ENCODE measurements at places on chromosomes 2 and 18. TPM values are rescaled to one million over a fixed set of nuclear protein-coding genes. Genes with fewer than 3 reads are reported as not detected.

The NTSR2 gene
- not detected for total RNA-seq

The LIPT1 gene
- total RNA-seq, result 9.0 TPM

The RUFY4 gene
- total RNA-seq, result not detected

The ASPRV1 gene
- total RNA-seq, result not detected

The ANKRD29 gene
- 6.1 TPM for total RNA-seq

The OTX1 gene
- 0.57 TPM for total RNA-seq

The STAT4 gene
- total RNA-seq, result 0.54 TPM

The ZBTB7C gene
- 0.41 TPM for total RNA-seq

The RPE gene
- 69.6 TPM for total RNA-seq

The PIK3C3 gene
- 157 TPM for total RNA-seq

The MPPE1 gene
- total RNA-seq, result 24.0 TPM

The DSG4 gene
- not detected for total RNA-seq

The SH3BP4 gene
- 49.7 TPM for total RNA-seq

The CHST10 gene
- total RNA-seq, result 11.0 TPM

The ACMSD gene
- total RNA-seq, result not detected

The NRP2 gene
- 11.2 TPM for total RNA-seq

The CCDC148 gene
- total RNA-seq, result 9.1 TPM
